GM12878 (cell line): ENCODE measurements at places on chromosomes 2 and 18. TPM values are rescaled to one million over a fixed set of nuclear protein-coding genes. Genes with fewer than 3 reads are reported as not detected.
A peak's percentile ranks its signal among the peaks of the same experiment; 100 is the strongest.

Gene DUSP11
- 25.9 and 26.4 TPM in 2 replicates for total RNA-seq

GRCh38 chr2:217551252-217551899, 451.4 kb downstream of the TNS1 start:
- H3K27me3 ChIP-seq: peaks cover 2% of the 10 kb centered on the region; the same call in 1 of the 2 replicates
- H3K36me3 ChIP-seq: no peaks in the 10 kb centered on the region
- H3K27ac ChIP-seq: no peak overlapping the region
- H3K4me3 ChIP-seq: no peak overlapping the region
- no peak for DNase-seq
- H3K4me1 ChIP-seq: no peaks in the 10 kb centered on the region

GRCh38 chr2:226902041-226902966, 66.5 kb downstream of the RHBDD1 start:
- no peaks in the 10 kb centered on the region for H3K36me3 ChIP-seq
- H3K27me3 ChIP-seq: no peaks in the 10 kb centered on the region
- H3K4me3 ChIP-seq: no peak overlapping the region
- H3K27ac ChIP-seq: no peak overlapping the region

Gene CNDP2
- total RNA-seq: 174 and 181 TPM in 2 replicates

DNA sequence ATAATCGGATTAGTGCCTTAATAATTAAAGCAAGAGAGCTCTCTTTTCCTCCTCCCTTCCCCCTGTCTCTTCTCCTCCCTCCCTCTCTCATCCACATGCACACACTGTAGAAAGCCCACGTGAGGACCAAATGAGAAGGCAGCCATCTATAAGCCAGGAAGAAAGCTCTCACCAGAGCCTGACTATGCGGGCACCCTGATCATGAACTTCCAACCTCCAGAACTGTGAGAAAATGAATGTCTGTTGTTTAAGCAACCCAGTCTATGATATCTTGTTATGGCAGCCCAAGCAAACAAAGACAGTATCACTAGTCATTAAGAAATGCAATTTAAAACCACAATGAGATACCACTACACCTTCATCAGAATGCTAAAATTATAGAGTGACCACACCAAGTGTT, 220.3 kb downstream of the EN1 start:
- no peak overlapping the region for H3K4me3 ChIP-seq
- H3K27ac ChIP-seq: no peak overlapping the region
- H3K27me3 ChIP-seq: no peaks in the 10 kb centered on the region
- H3K36me3 ChIP-seq: no peaks in the 10 kb centered on the region
- H3K4me1 ChIP-seq: no peaks in the 10 kb centered on the region

Gene LIMS3
- total RNA-seq: 0.61 and 0.69 TPM in 2 replicates

- no peaks in the 10 kb centered on the region for H3K36me3 ChIP-seq
- DNase-seq: no peak
- H3K27ac ChIP-seq: no peak overlapping the region
- H3K4me1 ChIP-seq: no peaks in the 10 kb centered on the region
- no peak overlapping the region for H3K4me3 ChIP-seq
These were observed 154.0 kb downstream of the TRIB2 start for GRCh38 chr2:12870692-12871091.

- no peaks in the 10 kb centered on the region for H3K27me3 ChIP-seq
- no peaks in the 10 kb centered on the region for H3K4me1 ChIP-seq
- H3K4me3 ChIP-seq: no peak overlapping the region
- DNase-seq: no peak
- H3K36me3 ChIP-seq: no peaks in the 10 kb centered on the region
These were observed 86.5 kb upstream of the RAB12 start for GRCh38 chr18:8522756-8523155.

Gene MCEE
- total RNA-seq: 14.4 and 17.3 TPM in 2 replicates

GRCh38 chr2:231228223-231228622, 29.8 kb downstream of the ARMC9 start:
- no peaks in the 10 kb centered on the region for H3K27me3 ChIP-seq
- no peaks in the 10 kb centered on the region for H3K36me3 ChIP-seq
- peak overlapping the region; percentile 80 for H3K27ac ChIP-seq
- H3K4me3 ChIP-seq: no peak overlapping the region; the same call in 1 of the 2 replicates
- peak; percentile 78 for DNase-seq

DNA sequence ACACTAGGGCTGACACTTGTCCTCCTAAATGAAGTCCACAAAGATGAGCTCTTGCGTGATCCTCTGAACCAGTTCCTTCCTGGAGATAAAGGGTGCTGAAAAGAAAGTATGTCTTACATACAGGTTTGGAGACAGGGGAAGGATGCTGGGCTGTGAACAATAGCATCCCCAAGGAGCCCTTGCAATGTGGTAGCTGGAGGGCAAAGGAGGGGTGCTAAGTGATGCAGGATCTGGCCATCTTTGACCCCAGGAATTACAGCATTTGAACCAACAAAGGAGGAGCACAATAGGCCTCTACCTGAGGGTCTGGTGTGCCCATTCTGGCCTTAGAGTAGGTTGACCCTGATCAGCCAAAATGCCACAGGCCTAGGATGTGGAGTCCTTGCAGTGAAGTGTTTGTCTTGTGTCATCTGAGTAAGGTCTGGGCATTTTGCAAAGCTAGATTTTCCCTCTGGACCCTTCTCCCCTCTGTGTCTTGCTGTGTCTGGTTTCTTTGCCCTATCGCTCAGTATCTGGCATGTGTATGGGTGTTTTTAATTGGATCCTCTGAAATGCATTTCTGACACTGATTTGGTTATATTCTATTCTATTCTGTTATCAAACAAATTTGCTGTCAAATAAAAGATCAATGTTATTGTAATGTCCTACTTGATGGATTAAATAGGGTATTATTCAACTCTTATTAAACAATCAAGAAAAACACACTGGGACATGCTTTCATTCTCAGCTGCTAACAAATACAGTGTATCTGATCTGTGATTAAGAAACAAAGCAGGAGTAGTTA, 364.8 kb upstream of the MEIS1 start:
- no peak for DNase-seq
- no peaks in the 10 kb centered on the region for H3K36me3 ChIP-seq
- H3K27me3 ChIP-seq: no peaks in the 10 kb centered on the region

Gene DES
- 0.66 and 0.80 TPM in 2 replicates for total RNA-seq

DNA sequence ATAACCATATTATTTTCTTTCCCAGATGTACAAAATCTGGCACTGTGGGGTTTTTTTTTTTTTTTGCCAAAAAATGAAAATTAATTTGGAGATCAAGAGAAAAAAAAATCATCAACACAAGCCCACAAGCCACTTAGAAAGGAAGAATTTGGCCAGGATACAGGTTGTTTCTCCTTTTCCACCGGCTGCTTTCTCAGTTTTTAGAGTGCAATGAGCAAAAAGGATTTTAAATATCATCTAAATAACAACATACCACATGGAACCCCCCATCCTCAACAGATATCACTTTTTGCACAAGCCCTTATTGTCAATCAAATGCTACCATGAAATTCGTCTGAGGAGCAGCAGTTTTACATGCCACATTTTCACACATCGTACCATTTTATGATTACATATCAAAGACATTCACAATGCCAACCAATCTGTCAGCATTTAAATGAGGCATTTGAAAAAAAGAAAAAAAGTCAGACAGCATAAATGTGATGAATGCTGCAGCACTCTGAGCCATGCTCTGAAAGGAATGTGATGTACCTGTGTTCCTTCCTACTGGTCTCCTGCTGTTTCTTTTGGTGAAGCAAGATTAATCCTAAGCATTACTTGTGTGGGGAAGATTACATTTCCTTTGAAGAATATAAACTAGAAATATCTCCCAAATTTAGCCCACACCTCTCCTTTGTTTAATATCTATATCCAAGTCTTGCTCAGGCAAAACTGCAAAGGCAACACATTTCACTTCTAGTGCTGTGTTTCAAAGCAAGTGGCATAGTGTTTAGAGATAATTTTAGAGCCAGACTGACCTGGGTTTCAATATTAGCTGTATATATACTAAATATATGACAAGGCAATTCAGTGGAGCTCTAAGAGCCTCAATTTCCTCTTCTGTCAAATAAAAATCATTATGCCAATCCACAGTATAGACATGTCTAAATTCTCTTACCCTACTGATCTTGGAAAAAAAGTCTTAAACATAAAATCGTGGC, 391.3 kb downstream of the CMPK2 start:
- H3K4me3 ChIP-seq: no peak overlapping the region
- H3K36me3 ChIP-seq: no peaks in the 10 kb centered on the region
- peaks cover 27% of the 10 kb centered on the region for H3K4me1 ChIP-seq
- no peaks in the 10 kb centered on the region for H3K27me3 ChIP-seq
